Right renal cortex interstitium (tissue), 3 donors: ENCODE measurements at places on chromosomes 2 and 18.

GRCh38 chr18:74271635-74272034 is 20.1 kb downstream of the CYB5A start:
- DNase-seq, result no peak

DNA sequence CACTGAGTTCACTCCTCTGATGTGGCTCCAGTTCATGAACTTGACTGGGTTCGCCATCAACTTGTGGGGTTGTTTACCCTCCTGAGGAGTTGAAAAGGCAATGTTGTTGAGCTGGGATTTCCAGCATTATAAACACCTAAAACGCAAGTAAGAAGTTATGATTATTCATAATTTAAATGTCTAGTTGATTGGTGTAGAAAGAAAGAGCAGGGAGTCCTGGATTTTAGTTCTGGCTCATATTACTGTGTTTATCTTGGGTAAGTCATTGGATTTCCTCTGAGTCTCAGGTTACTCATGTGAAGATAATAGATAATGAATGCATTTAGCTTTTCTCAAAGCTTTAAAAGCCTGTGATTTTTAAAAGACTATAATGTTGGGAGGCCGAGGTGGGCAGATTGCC is 438.0 kb upstream of the CDH20 start:
- no peak for DNase-seq

GRCh38 chr2:171042253-171042969 is 113.4 kb downstream of the GORASP2 start:
- no peak for DNase-seq

DNA sequence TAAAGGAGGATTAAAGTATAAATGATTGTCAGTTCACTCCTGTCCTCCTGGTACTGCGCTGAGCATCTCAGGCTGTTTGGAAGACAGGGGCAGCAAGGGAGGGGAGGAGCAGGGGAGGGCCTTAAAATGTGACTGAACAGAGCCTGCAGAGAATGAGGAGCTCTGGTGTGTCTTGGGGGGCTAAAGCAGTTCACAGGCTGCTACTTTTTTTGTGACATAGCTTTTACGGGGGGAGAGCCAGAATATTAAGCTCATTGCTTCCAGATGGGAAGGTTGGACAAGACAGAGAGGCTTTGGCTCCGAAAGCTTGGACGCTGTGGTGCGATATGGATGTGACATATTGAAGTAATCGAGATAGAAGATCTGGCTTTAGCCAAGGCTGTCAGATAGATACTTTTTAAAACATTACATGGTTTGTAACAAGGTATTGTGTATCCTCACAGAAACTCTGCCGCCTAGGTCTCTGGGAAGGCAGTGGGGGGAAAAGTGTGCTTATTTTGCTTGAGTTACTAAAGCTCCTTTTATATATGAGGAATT is 40.5 kb downstream of the RDH14 start:
- DNase-seq, result no peak

DNA sequence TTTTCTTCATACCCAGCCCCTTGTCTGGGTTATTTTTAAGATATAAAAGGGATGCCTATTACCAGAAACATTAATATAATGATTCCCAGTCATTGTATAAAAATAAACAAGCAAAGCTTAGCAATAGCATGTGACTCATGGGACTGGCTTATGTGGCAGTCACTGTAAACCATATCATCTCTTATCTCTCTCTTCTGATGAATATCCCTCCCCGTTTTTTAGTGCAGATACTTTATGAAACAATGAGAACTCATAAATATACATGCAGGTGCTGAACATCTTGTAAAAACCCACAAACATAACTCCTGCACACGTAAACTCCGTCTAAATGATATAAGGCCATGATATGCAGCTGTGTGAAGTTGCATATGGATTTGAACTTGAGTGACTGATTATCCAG is 154.9 kb downstream of the MGAT5 start:
- DNase-seq, result no peak

DNA sequence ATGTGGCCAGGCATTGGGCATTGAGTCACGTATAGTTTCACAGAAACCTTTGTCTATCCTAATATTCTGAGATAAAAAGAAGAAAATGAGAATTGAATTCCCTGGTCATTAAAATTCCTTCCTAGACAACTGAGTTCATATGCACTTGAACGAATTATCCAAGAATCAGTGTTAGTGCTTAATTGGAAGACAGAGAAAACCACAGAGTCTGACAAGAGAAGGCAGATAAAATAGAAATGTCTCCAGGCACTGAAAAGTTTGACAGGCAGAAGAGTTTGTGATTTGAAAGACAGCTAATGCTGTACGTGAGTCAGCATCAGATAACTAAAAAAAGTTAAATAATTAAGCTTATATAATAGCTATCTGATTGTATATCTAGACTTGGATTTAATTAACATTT is 47.7 kb upstream of the TRIB2 start:
- no peak for DNase-seq

DNA sequence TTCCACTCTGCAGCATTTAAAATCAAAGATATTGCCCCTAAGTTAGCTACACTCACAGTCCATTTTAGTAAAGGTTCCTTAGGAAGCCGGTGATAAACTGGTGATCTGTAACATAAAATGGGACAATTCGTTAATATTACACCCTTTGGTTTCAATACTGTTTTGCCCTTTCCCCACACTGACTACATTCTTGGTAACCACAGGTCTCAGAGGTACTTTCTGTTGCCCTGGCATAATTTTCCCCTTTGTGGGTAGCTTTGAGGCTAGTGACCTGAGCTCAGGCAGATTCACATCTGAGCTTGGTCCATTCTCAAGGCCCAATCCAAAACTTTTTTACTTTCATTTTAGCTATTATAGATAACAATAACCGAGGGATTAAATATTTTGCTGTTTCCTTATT is 32.9 kb upstream of the CSRNP3 start:
- DNase-seq, result no peak

GRCh38 chr2:1162768-1163584 is 212.3 kb downstream of the SNTG2 start:
- DNase-seq, result no peak

GRCh38 chr2:39851651-39852110 is 72.6 kb upstream of the THUMPD2 start:
- DNase-seq, result peak; percentile 21

DNA sequence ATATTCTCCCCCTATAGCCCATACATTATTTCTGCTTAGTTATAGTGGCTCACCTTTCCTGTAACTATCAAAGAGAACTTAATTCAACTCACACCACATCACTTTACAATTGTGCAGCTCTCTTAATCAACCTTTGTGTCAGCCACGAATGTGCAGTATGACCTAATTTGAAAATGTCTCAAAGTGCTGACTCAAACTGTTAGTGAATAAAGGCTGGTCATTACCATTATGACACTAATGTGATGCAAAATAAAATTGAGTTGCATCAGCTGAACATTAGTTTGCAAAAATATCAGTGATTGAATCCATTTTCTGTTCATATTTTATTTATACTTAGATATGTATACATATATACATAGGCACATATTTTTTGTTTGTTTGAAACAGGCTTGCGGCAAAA is 251.8 kb downstream of the MEIS1 start:
- no peak for DNase-seq

GRCh38 chr2:179057737-179058136 is 7.8 kb upstream of the CCDC141 start:
- DNase-seq, result no peak

- DNase-seq, result no peak
Observed at GRCh38 chr2:138060301-138060635, 96.0 kb downstream of the HNMT start.

- DNase-seq, result no peak
Observed at GRCh38 chr2:165474619-165475276, 5.2 kb downstream of the CSRNP3 start.

DNA sequence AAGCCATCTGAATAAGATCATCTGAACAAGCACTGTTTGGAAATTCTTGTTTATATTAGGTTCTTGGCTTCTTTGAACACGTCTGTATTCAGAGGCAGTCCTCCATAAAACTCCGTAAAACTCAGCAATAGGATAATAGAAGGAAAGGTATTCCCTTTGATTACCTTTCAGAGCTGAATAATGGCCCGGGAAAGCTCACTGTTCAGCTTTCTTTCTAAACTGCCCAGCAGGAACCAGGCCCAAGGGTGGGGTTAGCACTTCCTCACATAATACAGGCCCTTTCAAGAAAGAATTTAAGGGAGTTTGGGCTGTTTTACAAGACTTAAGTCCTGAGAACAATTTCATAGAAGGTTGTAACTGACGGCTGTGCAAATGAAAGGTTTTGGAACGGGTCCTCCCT is 72.2 kb upstream of the PHLPP1 start:
- no peak for DNase-seq

DNA sequence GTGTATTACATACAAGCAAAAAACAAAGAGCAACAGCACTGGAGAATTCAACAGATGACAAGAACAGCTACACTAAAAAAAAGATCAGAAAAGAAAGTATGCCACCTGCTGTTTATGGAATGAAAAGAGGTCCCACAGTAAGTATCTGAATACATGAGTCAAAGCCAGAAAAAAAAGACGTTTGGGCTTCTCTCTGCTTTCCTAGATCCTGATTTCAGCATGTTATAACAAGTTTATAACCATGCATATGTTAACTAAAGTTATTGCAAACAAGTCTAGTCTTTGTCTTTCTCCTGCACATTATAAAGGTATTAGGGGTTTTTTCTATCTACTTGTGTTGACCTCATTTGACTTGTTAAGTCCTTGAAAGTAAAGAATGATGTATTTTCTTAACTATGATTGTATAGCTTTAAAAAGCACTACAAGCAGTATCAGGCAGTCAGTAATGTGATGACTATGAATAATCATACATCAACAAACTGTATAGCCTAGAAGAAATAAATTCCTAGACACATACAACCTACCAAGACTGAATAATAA is 108.5 kb upstream of the COL5A2 start:
- DNase-seq, result peak; percentile 19

GRCh38 chr2:205692104-205692503 is 9.8 kb downstream of the NRP2 start:
- no peak for DNase-seq

- no peak for DNase-seq
Observed at GRCh38 chr2:870426-870825, 80.2 kb upstream of the SNTG2 start.

GRCh38 chr18:28177828-28178635 is 1.1 kb upstream of the CDH2 start:
- DNase-seq, result no peak

GRCh38 chr2:218582076-218582475 is 13.4 kb downstream of the CNOT9 start:
- DNase-seq, result no peak

DNA sequence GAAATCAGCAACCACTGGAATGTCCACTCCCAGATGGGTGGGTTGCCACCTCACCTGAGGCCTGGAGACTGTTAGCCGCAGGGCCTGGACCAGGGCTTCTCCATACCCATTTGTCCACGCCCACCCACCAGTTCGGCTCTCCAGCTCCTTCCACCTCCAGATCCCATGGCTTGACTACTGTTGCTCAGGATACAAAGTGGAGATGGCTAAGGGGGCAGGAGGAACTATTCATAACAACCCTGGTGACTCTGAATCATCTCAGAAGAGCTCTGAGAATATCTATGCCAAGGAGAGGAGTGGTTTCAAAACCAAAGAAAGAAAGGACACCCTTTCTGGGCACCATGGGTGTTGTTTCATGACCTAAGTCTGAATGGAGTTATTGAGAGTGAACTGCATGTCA is 145.8 kb downstream of the LAMA3 start:
- DNase-seq, result no peak
